ENCODE measurements at places on chromosomes 2 and 18.

DNA sequence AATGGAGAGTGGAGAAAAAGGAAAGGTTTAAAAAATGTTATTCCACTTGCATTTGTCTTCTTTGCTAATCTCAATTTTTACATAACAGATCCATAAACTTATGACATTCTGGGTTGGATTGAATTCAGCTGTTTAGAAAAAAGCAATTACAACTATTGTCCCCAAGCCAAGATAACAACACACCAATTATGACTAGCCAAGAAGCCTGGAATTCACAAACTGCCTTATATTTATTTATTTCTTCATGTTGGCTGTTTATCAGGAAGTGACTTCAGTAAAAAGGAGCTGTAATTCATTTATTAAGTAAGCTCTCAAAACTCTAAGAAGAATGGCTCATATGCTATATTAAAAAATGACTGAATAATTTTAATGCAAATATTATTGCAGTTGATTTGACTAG is 137.4 kb downstream of the CALCRL start:
- no peak for DNase-seq

DNA sequence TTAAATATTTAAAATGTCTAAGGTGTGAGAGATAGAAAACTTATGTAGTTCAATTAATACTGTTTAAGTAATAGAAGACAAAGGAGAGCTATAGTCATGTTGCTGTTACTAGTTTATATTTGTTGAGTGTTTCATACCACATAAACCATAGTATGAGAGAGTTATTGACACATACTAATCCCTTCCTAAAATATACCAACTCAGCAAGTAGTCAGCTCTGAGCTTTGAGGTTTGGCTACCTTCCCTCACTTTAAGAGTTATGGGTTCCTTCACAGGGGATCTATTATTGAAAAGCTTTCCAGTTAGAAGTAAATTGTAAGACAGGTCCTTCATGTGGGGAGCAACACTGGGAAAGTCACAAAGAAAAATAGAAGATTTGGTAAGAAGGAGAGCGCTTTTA is 701.6 kb upstream of the ZEB2 start:
- no peak for DNase-seq

DNA sequence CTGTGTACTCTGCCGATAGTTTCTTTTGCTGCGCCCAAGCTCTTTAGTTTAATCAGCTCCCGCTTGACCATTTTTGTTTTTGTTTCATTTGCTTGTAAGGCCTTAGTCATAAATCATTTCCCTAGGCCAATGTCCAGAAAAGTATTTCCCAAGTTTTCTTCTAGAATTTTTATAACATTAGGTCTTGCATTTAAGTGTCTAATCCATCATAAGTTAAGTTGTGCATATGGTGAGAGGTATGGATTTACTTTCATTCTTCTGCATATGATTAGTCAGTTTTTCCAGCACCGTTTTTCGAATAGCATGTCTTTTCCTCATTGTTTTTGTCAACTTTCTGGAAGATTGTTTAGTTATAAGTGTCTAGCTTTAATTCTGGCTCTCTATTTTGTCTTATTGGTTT is 484.8 kb upstream of the CNTNAP5 start:
- DNase-seq = no peak

DNA sequence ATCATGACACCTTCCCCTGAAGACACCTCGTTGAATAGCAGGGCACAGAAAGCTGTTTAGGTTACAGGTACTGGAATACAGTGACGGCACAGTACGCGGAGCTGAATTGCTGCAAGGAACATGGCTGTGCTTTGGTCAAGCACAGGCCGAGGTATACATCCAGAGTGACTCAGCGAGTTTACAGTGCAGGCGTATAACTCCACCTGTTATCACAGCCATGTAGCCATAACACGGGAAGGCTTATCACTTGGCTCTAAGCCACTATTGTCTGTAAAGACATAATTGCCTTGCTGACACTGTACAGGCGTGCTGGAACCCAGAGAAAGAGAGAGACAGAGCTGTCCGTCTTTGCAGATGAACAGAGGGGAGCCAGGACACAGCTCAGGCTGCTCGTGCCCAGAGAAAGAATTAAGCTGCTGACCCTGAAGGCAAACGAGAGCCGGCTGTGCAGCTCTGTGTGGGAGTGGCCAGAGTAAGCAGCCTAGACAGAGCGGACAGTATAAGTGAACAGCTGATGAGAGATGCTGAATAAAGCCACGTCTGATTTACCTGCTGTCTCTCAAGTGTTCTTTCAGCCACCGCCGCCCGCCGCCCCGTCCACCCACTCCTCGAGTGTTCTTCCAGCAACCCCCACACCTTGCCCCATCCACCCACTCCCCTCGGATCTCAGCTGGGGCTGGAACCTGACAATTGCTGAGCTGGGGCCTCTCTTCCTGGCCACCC is 87.3 kb upstream of the PPP1CB start:
- DNase-seq = no peak

- no peak for DNase-seq
These were observed 291.2 kb downstream of the RAD51AP2 start for GRCh38 chr2:17226941-17227490.

DNA sequence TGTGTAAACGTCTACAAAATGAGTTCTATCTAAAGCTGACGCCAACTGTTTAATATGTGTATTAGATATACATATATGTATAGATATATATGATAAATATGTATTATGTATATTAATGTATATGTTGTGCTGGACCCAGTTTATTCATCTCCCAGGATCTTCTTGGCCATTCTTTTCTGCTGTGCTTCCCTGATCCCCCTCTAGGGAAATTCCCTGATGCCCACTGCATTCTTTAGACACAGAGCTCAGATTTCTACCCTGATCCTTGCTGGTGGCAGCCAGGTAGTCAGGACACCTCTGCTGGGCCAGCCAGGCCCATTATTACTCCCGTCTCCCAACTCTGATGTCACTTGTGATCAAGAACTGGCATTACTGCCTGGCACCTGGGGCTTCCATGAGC is 292.0 kb downstream of the PTPRM start:
- DNase-seq = no peak

- no peak for DNase-seq
These were observed at the start of gene IL1A for GRCh38 chr2:112784199-112785189. Gene IL1A (minus strand): TSS chr2:112784493. CDS start chr2:112783770, 723 bp downstream.

- no peak for DNase-seq
These were observed 166.6 kb upstream of the PKDCC start for GRCh38 chr2:41881249-41881648.

- no peak for DNase-seq
These were observed 84.3 kb upstream of the SERTAD2 start for GRCh38 chr2:64738026-64738425.

DNA sequence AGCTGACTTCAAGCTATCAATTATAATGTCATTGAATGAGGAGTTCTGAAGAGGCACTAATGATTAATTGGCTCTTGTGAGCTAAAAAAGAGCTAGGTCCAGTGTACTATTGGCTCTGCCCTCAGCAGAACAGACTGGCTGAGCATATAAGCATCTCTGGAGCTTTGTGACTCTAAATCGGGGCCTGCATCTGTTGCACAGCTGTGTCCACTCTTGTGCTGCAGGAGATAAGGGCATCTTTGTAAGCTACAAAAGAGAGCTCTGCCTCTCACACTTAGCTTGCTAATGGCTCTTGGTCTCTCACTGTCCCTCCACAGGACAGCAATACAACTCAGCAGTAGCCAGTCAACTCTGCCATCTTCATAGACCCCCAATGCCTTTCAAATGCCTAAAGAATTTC is 61.5 kb upstream of the L3MBTL4 start:
- no peak for DNase-seq

DNA sequence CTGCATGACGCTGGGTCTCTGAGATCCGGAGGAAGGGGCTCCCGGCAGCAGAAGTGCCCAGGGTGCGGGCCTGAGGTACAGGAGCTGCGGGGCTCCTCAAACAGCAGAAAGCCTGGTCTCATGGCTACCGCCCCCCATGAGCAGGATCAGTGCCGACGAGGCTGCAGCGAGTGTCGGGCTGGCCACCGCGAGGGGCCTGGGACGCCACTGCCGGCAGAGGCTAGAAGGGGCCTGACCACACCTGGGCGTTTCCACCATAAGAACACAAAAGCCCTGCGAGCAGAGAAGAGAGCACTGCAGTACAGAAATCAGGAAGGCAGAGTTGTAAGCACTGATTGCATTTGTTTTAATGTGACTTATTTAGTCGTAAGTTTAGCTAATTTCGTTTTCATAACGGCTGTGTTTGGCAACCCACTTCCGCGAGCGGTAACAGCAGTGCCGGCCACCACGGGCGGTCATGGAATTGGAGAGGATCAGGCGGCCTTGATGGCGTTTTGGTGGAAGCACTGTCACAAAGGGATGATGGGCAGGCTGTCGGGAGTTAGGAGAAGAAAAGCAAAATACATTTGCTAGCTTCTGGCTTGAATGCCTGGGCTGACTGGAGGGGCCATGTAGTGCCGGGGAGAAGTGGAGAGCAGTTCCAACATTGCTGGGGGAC is 117.4 kb downstream of the HDAC4 start:
- no peak for DNase-seq

DNA sequence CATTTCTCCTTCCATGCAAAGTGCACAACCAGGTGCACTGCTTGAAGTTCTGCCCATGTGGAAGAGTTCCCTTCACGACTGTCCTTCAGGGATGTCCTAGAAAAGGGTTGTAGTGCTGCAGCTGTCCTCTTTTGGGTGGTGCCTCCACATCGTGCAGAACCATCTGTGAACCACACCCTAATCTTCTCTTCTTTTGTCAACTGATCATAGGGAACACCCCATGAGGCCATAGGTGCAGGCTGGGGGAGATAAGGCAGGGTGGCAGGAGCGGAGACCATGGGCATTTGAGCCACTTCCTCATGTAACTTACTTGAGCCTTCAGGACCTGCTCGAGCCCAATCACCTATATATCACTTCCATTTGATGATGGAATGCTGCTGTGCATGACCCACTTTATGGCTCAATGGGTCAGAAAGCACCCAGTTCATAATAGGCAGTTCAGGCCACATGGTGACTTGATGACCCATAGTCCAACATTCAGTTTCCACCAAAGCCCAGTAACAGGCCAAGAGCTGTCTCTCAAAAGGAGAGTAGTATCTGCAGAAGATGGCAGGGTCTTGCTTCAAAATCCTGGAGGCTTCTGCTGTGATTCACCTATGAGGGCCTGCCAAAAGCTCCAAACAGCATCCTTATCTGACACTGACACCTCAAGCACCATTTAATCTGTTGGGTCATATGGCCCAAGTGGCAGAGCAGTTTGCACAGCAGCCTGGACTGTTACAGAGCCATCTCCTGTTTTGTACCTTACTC is 84.7 kb upstream of the CYRIA start:
- DNase-seq = no peak

DNA sequence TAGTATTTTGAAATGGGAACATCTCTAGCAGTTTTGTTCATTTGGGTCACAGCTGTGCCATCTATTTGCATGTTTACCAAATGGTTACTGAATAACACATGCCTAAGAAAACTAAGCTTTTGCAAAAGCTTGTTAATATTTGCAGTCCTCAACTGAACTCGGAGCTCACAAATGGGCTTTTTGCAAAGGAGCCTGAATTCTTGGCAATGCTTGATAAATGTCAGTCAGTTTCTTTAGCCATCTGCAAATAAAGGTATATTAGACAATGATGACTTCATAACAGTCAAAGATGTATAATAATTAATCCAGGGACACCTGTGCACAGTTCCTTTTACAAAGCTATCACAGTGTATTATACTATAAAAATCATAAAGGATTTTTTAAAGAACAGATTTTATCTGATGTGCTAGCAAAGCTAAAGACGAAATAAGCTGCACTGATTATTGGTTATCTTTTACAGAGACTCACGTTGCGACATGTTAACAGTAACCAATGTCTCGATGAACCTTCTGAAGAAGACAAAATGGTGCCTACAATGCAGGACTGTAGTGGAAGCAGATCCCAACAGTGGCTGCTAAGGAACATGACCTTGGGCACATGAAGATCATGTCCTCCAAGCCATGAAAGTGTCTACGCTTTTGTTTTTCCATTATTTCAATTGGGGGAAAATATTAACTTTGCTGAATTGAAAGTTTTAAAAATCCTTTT is 248.4 kb upstream of the KCNJ3 start:
- no peak for DNase-seq

GRCh38 chr2:132668987-132669907 is 758 bp downstream of the LYPD1 start:
- no peak for DNase-seq

- DNase-seq = no peak
These were observed 86.3 kb downstream of the ASXL3 start for GRCh38 chr18:33664241-33664874.

- DNase-seq = no peak
These were observed 99.4 kb downstream of the CBLN2 start for GRCh38 chr18:72444798-72445155.

DNA sequence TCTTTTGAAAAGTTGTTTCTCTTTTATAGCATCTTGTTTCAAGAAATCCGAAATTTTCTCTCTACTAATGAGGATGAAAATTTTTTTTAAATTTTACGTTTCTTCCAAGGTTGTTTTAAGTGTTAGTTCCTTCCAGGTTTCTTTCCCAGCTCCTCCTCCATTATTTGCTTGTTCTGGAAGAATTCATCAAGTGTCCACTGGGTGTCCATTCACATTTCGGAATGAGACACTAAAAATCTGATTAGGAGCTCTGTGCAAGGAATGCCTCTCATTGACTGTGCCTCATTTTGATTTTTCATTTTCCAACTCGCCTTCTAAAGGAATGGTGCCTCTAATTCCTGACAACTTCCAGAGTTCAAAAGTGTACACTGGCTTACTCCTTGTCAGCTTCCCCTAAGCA is 6.1 kb downstream of the SP100 start:
- DNase-seq = no peak

DNA sequence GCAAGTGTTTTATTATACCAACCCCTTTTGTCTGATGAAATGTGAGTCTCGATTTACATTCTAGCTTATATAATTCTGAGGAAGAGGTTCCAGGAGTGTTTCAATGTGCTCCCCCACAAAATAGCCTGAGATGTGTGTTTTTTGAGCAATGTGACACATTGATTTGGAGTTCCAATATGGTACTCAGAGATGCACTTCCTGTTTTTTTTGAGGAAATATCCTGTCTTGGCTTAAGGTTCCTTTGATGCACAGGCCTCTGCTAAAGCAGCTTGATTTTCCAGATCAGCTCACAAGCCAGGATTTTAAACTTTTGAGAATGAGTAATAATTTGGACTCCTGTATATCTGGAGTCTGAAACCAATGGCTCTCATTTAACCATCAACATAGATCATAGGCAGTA is 221.4 kb downstream of the ACTR3 start:
- no peak for DNase-seq

DNA sequence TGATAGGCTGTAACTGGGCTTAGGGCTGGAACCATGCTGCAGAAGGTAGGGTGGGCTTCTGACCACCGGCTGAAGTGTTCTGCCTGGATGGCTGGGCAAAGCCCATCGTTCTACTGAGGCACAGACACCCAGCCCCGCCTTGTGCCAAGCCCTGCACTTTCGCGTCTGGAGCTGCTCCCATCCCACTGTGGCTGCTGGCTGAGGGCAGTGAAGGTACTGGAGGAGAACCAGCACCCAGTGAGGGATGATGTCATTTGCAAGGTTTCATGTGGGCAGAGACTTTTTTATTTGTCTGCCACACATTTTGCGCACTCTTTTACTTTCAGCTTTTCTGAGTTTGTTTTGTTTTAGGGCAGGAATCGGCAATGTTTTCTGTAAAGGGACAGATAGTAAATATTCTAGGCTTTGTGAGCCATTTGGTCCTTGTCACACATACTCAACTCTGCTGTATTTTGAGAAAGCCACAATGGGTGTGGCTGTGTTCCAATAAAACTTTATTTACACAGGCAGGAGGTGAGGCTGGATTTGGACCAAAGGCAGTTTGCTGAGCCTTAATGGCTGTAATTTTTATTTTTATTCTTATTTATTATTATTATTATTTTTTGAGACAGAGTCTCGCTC is 85.6 kb downstream of the ASB1 start:
- no peak for DNase-seq

Measured in naive B cell (primary cell).